GM12878 (cell line): ENCODE measurements at places on chromosomes 1 and 21. TPM values are rescaled to one million over a fixed set of nuclear protein-coding genes. Genes with fewer than 3 reads are reported as not detected.

- DNase-seq, result no peak
These were observed 611 bp upstream of the GUK1 start for GRCh38 chr1:228139406-228139930.

DNA sequence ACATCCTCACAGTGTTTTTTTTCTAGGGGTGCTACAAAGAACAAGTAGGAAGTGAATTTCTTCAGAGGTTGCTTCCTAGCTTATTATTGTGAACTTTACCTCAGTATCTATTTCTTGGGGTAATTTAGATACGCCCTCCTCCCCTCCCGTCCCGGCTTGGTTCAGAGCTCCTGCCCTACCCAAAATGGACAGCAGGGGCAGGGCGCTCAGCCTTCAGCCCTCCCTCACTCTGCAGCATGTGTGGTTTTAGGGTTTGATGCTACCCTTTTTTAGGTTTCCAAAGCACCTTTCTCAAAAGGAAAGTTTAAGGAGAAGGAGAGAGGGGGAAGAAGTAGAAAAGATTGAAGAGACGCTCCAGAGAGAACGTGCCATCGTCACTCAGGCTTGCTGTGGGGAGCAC lies 16.9 kb upstream of the POGK start:
- DNase-seq, result no peak

DNA sequence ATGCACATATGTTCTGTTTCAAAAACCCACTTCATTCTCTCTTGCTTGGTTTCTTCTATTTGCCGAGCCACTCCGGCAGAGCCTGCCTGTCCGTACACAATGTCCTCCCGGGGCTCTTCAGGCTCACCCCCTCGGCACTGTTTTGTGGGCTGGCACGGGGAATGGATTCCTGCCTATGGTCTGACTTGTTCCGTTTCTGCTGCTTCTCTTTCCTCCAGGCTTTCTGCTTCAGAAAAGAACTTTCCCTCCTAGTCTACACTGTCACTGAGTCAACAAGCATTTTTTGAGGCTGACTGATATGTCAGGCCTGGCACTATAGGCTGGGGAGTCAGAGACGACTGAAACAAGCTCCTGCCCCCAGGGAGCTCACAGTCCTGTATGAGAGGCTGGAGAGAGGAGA lies 28.4 kb upstream of the SARS1 start:
- no peak for DNase-seq

- no peak for DNase-seq
These were observed 25.5 kb upstream of the GTF2B start for GRCh38 chr1:88916883-88917282.

DNA sequence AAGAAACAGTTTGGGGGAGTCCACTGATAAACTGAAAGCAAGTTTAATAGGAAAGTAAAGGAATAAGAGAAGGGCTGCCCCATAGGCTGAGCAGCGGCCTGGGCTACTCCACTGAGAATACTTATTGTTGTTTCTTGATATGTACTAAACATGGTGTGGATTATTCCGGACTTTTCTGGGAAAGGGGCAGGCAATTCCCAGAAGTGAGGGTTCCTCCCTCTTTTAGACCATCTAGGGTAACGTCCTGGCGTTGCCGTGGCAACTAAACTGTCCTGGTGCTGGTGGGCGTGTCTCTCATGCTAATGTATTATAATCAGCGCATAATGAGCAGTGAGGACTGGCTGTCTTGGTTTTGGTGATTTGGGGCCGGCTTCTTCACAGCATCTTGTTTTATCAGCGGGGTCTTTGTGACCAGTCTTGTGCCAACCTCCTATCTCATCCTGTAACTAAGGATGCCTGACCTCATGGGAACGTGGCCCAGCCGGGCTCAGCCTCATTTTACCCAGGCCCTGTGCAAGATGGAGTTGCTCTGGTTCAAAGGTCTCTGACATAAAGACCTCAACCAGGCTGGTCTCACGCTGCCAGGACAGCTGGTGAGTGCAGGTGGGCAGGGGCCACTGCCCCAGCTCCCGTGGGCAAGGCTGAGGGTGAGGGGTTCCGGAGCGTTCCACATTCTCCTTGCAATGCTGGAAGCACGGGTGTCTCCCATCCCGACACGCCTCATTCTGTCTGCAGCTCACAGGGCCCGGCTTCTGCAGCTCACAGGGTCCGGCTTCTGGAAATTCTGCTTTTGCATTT lies 19.6 kb upstream of the C1orf159 start:
- DNase-seq, result no peak

DNA sequence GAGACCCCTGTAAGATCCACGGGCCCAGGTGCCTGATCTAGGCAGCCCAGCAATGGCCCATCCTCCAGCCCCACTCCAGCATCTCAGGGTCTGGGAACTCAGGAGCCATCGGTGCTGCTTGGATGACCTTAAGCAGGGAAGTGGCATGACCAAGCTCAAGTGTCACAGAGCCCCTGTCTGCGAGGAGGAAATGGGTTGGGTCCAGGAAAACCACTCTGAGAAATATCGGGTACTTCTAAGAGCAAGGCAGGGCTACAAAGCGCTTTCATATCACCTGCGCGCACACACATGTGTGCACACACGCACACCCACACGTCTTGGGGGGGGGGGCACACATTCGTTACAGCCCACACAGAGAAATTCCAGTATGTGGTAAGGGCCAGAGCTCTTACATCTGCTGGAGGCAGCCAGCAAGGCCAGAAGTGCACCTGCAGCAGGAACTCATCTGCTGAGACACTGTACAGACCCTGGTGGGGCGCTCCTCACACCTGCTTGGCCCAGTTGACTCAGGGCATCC lies 32.6 kb upstream of the SPOCD1 start:
- DNase-seq, result no peak

DNA sequence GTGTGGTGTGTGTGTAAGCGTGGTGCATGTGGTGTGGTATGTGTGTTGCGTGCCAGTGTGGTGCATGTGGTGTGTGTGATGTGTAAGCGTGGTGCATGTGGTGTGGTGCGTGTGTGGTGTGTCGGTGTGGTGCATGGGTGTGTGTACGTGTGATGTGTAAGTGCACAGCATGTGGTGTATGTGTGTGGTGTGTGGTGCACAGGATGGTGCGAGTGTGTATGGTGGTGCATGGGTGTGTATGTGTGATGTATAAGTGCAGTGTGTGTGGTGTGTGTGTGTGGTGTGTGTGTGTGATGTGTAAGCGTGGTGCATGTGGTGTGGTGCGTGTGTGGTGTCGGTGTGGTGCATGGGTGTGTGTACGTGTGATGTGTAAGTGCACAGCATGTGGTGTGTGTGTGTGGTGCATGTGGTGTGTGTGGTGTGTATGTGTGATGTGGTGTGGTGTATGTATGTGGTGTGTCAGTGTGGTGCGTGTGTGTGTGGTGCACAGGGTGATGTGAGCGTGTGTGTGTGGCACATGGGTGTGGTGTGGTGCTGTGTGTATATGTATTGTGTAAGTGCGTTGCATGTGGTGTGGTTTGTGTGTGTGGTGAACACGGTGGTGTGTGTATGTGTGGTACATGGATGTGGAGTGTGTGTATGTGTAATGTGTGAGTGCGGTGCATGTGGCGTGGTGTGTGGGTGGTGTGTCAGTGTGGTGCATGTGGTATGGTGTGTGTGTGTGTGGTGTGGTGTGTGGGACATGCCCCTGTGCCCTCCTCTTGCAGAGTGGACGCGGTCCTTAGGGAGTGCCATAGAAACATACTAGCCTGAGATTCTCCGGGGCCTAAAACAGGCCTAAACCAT lies 1.1 kb upstream of the C2CD2 start:
- DNase-seq, result no peak

DNA sequence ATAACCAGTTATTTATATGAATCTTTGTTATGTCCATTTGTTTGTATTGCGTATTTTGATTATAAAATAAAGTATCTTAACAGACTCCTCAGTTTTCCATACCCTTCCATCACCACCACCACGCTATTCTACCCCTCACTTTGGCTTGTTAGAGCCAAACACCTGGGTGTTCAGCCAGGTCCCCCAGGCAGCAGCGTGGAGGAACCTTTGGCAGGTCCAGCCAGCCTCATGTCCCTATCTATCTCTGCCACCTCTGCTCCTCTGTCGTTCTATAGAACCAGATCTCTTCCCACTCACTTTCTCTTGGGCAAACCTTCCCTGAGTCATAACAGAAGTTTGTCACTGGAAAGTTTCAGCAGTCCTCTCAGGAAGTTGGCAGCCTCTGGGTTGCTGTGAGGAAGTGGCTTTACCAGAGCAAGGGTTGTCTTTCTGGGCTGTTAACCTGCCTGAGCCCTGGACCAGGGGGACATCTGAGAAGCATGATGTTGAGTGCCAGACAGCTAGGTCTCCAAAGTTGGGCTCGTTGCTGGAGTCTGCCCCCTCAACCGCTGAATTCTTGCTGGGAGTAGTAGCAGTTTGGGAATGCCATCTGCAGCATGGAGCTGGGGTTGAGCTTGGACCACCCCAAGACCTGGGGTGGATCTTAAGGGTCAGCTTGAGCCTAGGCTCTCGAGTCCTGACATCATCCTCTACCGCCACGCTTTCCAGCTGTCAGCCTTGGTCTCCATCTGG lies 996 bp upstream of the SH3BGRL3 start:
- no peak for DNase-seq

- DNase-seq, result no peak
These were observed 152.9 kb downstream of the PGBD5 start for GRCh38 chr1:230273141-230273710.

DNA sequence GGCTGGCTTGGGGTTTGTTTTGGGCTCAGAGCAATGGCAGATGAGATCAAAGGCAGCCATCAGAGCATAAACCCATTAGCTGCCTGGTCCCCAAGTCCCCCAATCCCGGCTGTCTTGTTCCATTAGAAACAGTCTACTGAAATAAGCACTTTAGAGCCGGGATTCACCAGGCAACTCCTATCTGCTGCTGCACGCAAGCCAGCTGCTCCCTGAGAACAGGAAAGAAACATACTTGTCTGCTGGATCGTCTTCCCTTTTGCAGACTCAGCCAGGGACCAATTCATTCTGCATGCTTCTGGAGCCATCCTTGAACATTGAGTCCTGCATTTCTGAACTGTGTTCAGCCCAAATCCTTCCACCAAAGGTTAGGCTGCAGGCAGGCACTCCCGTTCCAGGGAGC lies 21.8 kb downstream of the RXRG start:
- DNase-seq, result no peak

DNA sequence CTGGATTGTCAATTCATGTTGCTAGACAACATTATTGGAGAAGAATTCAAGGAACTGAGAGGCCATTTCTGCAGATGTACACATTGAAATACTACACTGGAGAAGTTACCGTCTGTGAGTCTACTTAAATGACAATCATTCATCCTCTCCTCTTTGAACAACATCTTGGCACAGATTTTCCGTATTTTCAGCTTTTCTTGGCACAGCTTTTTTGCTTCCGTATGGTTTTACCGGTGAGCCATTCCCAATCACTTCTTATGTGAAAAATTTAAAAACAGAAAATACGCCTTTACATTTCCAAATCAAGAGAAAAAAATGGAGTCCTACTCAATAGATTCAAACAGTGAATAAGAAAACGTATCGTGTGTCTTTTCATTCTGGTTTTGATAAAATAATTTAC lies 1493.7 kb downstream of the AMY1C start:
- no peak for DNase-seq

GRCh38 chr1:24379733-24380315 lies 33.8 kb downstream of the STPG1 start:
- DNase-seq, result no peak

DNA sequence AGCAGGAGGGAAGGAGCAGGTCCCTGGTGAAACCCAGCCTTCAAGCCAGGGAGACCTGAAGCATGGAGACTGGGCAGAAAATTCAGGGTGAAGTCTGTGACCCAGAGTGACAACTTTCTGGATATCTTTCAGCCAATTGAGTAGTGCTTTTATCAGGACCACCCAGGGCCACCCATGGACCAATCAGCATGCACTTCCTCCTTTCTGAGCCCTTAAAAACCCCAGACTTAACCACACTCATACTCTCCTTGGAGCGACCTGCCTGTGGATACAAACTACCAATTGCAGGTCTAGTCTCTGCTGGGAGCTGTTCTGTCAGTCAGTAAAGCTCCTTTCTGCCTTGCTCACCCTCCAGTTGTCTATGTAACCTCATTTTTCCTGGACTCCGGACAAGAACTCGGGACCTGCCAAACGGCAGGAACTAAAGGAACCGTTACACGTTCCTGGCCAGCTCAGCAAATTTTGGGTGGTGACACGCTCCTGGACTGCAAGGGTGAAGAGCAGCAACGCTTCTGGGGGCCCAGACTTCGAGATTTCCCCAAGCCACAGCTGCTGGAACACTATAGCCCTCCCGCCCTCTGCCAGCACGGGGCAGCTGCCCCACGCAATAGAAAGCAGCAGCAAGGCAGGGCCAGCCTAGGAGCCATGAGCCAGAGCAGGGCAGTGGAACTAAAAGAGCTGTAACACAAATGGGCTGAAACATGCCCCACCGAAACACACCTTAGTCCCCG lies 1183.4 kb downstream of the AMY1C start:
- DNase-seq, result no peak

DNA sequence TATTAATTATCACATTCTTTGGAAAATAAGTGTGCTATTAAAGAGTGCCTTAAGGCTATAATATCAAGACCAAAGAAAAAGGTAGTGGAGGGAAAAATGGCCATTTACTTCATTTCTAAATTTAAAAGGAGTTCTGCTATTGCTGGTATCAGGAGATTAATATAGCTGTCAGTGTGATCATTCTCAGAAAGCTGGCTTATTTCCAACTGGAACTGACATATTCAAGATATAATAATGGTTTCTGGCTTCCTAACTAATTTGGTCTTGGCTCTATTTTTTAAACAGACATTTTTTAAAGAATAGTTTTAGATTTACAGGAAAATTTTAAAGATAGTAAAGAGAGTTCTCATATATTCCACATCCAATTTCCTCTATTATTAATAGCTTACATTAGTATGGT lies 42.0 kb downstream of the ZC3H11B start:
- no peak for DNase-seq

- no peak for DNase-seq
These were observed 93.9 kb downstream of the KCTD3 start for GRCh38 chr1:215661033-215661432.

- DNase-seq, result no peak
These were observed 1048.1 kb downstream of the BRINP3 start for GRCh38 chr1:189429610-189430009.

DNA sequence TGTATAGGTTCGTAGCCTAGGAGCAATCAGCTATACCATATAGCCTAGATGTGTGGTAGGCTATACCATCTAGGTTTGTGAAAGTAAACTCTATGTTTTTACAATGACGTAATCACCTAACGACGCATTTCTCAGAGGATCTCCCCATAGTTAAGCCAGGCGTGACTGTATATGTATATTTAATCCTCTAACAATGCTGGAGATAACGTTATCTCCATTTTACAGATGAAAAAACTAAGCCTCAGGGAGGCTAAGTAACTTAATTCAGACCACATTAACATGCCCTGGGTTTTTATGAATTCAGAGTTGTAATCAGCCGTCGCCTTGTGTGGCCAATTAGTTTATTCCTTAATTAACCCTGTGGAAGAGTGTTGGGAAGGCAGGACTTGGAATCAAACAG lies 107.7 kb upstream of the PLXNA2 start:
- DNase-seq, result no peak

- DNase-seq, result no peak
These were observed 139.7 kb upstream of the C1orf87 start for GRCh38 chr1:60213253-60213652.

DNA sequence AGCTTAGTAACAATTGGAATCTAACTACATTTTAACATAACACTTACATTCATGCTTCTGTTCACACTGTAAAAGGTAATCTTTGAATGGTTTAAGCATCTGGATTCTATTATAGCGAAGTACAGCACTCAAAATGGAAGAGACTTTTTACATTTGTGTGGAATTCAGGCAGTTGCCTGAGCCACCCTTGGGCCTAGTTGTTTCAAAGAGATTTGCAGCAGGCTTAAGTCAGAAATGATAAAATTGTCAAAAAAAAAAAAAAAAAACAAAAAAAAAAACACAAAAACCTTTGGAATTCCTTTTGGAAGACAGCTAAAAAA lies 199.9 kb downstream of the LYPLAL1 start:
- DNase-seq, result no peak

Gene VANGL2
- 1.1 and 1.2 TPM in 2 replicates for total RNA-seq

Gene KCND3
- not detected in 2 replicates for total RNA-seq

Gene CD1B
- total RNA-seq, result not detected in 2 replicates

Gene KRTAP19-1
- total RNA-seq, result not detected in 2 replicates
